ENCODE measurements at places on chromosomes 1 and 21.
A peak's percentile ranks its signal among the peaks of the same experiment; 100 is the strongest.

DNA sequence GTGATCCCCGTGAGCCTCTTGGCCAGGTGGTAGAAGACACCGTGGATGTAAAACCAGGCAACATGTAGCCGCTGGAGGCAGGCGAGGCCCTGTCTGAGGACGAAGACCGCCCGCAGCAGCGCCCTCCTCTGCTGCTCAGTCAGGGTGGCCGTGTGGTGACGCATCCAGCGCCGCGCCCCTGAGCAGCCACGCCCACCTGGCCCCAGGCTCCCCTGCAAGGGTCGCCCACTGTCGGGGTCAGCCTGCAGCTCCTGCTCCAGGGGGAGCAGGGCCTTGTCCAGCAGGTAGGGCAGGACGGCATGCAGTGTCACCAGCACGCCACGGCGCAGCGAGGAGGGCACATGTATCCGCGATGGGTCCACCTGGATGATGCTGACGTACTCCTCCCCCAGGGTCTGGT is 3.9 kb downstream of the PEX10 start:
- no peak for DNase-seq

GRCh38 chr1:185551008-185551407 is 183.2 kb upstream of the HMCN1 start:
- no peak for DNase-seq

- DNase-seq = no peak
These were observed 176.4 kb downstream of the ETS2 start for GRCh38 chr21:38982096-38982495.

GRCh38 chr1:243294723-243295121 is 38.9 kb downstream of the SDCCAG8 start:
- DNase-seq = no peak

DNA sequence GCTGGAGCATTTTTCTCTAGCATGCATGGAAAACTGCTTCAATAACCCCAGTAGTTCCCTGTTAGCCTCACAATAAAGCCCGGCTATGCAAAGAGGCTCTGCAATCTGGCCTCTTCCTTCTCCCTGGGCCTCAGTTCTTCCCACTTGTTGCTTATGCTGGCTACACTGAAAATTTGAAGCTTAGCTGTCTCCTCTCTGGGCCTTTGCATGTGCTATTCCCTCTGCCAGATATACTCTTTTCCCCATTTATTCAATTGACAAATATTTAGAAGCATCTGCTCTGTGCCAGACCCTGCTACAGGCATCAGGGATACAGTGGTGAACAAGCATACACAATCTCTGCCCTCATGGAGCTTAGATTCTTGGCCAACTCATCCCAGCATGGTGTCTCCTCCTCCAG is 15.3 kb downstream of the CRYBG2 start:
- DNase-seq = no peak

DNA sequence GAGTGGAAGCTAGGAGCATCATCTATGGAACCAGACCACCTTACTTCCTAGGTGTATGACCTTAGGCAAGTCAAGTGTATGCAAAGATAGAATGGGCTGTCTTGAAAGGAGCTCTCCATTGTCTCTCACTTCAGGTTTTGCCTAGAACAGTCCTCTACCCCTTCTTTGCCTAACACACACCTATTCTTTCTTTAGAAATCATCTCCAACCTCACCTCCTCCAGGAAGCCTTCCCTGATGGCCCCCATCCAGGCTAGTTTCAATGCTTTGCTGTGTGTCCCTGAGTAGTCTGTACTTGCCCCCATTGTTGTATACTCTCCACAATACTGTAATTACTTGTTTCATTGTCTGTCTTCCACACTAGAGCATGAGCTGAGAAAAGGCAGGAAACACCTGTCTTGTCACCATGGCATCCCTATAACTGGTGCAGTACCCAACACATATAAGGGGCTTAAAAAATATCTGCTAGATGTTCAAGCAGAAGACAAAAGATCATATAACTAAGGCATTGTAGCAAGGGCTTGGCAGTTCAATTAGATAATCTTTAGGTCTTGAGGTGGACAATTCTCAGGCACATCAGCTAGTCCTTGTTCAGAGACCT is 83.0 kb downstream of the RRAGC start:
- no peak for DNase-seq

- DNase-seq = no peak
These were observed 44.2 kb downstream of the MTF2 start for GRCh38 chr1:93123201-93123783.

DNA sequence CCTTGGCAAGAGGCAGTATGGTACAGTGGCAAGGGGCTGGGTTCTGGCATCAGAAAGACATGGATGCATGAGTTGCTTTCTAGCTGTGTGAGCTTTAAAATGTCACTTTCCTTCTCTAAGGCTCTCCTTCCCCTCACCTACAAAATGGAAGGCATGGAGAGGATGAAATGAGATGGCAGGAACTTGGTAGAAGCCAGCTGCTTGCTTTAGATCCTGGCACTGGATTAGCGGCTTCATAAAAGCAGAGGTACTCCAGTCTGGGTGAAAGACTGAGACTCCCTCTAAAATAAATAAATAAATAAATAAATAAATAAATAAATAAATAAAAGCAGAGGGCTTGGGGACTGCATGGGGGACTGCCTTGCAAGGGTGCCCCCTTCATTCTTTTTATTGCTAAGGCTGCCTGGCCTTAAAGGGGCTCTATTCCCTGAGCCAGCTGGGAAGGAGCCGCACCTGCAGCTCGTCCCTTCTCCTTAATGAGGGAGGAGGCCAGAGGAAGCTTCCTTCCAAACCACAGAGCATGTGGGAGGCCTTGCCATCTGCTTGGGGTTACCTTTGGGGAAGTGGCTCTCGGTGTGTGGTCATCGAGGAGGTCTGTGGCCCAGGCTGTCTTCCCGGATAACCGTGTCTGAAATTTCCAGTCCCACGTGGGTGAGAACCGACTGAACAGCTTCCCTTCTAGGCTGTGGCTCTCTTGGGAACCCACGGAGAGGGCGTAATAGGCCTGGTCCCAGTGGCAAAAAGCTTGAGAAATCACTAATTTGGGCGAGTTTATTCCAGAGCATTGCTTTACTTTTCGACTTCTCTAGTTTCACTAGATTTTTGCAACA is 2.0 kb upstream of the ATP13A2 start:
- no peak for DNase-seq

GRCh38 chr1:10904396-10905358 is 107.8 kb upstream of the TARDBP start:
- DNase-seq = no peak

- DNase-seq = no peak
These were observed 14.4 kb upstream of the HIVEP3 start for GRCh38 chr1:41933106-41933505.

- DNase-seq = peak; percentile 75
These were observed 4.5 kb downstream of the DHCR24 start for GRCh38 chr1:54882519-54882918.

DNA sequence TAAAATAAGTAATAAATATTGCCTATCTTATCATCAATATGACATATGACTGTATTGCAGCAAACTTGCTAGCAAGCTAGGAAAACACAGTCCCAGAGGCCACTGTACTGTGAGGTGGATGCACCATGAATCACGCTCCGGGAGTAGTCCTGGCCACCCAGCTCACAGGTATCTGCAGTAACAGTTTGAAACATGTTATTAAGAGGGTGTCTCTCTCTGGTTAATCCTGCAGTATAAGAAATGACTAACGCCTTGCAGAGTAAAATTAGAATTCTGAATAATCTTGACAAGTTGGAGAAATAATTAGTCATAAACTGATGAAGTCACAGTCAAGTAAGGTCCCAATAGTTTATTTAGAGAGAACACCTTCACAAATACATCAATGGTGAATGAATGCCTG is 34.0 kb upstream of the DPT start:
- DNase-seq = no peak

DNA sequence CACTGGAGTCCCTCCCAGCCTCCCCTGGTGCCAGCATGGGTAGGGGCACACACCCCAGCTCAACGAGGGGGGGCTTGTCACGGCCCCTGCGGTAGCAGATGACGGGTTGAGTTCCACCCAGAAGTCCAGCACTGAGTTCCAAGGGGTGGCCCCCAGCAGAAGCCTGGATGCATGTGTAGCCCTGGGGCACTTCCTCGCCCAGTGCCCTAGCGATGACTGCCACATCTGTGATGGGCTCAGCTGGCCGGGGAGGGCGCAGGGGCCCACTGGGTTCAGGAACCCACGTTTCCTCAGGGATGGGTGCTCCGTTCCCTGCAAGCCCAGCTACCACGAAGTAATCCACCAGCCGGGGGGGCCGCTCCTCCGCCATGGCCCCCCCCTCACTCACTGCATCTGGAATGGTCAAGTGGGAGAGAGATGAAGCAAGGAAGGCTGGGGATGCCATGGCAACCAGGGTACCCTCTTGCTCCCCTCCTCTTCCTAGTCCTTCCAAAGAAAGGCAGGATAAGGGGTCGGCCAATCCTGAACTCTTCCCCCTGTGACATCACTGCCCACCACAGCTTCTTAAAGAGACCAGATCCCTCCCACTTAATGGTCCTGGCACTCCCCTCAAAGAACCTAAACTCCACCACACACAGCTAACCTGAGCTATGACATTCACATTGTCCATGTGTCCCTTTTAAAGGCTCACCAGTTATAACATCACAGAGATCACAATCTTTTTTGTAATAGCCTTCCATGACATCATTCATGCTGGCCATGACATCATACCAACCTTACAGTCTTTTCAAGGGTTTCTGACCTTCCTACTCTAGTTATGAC is 2.3 kb downstream of the DENND4B start:
- DNase-seq = no peak

DNA sequence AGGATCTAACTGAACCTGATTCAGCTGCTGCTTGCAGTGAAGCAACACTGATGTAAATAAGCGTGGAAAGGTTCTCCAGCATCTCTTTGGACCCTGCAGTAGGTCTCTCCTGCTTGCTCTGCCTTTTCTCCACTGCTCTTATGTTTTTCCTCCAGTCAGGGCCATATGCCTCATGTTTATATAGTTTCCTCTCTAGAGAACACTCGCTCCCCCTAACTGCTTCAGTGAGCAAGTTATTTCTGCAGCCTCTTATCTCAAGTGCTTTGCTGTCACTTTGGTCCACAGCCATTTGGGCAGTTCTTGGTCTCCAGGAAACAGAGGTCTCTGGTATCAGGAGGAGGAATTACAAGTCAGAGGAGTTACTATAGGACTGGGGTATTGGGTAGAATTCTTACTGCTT is 5.3 kb downstream of the PRUNE1 start:
- no peak for DNase-seq

- DNase-seq = no peak
These were observed 4.8 kb downstream of the CCDC24 start for GRCh38 chr1:43995984-43996732.

DNA sequence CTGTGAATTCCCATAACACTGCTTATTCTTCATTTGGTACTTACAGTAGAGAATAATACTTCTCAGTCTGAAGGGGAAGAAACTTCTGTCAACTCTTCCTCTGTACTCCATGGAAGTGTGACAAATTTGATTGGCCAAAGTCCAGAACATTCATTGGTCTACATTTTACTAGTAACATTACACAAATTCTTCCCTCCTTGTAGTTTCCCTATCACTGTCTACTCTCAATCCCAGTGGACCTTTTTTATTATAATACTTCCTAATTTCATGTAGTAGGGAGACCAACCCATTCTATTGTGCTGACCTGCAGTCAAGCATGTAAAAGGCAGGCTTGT is 74.7 kb downstream of the ALG6 start:
- DNase-seq = no peak

- no peak for DNase-seq
These were observed 8.0 kb upstream of the GUCA2A start for GRCh38 chr1:42172381-42173133.

GRCh38 chr1:29452463-29453230 is 216.3 kb downstream of the PTPRU start:
- DNase-seq = no peak

DNA sequence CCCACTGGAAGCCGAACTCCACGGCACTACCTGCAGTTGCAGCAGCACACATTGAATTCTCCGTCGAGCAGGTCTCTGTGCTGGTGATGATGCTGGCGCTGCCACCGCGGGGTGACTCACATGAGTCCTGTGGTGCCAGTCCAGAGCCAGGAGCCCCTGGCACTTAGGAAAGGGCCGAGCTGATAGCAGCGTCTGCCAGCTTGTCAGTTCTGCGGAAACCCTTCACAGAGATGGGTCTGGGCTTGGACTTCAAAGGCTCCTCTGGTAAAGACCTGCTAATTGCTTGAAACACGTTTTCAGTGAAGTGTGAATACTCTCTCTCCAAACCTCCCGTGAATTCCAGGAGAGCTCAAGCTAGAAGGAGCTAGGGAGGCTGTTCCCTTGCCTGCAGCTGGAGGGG is 92.2 kb downstream of the GRIK3 start:
- DNase-seq = no peak

DNA sequence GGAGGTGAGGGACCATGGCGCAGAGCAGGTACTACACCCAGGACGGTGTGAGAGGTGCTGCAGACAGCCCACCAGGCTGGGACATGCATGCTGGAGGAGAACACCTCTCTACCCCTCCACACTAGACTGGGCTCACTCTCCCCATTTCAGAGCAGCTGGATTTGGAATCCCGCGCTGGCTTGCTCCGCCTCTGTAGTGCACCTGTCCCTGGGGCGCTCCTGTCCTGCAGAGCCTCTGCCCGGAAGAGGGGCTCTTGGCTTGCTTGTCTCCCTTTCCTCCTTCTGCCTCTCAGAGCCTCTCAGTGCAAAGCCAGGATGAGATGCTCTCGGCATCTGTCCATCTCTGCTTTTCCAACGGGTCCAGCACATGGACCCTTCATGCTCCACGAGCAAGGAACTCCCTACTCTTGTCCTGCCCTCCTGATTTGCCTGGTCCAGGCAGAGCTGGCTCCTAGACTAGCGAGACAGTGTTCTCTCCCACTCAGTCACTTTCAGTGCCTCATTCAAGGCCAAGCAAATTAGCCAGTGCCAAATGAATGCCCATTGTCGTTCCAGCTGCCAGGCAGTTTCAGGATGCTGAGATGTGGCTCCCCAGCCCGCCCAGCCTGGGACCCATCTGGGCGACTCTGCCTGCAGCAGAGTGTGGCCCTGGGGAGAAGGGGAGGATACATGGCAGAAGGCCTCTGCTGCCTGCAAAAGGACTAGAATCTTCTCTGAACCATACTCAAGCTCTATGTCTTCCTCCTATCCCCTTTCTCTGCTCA is 33.7 kb downstream of the CDCA8 start:
- DNase-seq = no peak

GRCh38 chr1:174174461-174175329 is 15.4 kb downstream of the RABGAP1L start:
- no peak for DNase-seq

DNA sequence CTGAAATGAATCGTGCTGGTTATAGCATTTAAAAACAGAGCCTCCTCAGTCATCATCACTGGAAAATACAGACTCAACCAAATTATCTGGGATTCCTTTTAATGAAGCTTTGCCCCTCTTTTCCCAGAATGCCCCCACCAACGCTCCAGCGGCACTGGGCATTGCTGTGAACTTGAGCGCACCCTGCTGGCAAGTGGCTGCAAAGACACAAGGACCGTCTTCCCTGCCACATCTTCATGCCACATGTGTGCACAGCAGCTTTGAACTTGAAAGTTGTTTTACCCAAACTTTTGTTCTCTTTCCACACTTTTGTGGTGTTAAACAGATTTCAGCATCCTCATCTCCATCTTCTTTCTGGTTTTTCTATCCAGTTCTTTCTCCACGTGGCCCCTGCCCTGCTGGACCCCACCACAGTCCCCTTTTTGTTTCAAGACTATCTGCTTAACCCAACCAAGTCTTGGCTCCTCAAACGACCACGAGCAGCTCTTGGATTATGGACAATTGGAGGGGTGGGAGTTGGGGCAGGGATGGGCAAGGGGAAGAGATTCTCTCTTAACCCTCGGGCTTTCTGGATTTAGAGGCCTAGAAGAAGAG is 12.8 kb upstream of the LMX1A start:
- DNase-seq = peak; percentile 32

- DNase-seq = no peak
These were observed 54.9 kb upstream of the RUNX3 start for GRCh38 chr1:24984800-24985522.

All from NCI-H1930 (cell line).